ENCODE measurements at places on chromosomes 7 and 10.

GRCh38 chr7:132471515-132471914, 104.8 kb downstream of the PLXNA4 start:
- DNase-seq, result no peak

DNA sequence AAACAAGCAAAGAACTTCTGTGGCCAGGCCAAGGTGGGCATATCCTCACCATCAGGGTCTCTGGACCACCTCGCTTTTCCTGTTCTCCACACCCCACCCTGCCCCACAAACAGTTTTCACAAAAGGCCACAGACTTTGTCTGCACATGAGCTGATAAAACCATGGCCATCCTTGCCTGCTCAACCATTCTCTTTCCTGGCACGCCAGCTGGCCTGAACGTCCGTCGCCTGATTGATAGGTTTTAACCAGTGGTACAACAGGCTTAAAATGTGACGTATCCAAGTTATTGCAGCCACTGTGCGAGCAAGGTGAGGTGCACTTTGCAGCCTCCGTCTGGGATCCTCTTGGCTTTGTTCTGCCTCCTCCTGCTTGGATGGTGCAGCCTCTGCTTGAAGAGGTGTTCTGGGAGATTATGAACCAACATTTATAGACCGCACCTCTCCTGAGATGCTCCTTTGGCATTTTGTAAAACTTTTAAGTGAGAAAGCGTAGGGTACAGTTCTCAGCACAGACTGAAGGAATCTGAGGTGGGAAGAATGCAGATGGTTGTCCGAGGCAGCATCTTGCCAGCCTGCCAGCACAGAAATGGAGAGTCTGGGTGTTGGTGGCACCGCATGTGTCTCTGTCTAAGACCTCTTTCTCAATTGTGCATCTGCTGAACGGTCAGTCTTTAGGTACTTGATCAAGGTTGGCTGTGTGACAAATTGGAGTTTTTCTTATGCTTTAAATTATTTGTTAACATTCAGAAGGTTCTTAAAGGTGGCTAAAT, 288.3 kb downstream of the CELF2 start:
- DNase-seq, result no peak

DNA sequence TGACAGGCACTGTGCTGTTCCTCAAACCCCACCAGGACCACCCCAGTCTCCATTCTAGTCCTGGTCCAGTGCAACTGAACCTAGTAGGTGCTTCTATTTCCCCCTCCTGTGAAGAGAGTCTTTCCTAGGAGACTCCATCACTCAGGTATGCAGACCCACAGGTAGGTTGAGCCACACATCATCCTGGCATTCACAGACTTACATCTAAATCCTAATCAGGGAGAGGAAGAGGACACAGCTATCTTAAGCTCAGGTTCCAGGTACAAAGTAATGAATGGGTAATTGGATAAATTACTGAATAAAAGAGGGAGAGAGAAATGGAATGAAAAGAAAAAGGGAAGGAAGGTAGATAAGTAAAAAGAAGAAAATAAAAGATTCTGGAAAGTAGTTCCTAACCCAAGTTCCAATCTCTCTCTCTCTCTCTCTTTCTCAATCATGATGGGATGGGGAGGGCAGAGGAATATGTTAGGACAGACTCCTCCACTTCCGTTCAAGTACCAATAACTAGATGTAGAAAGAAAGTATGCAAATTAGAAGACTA, 139.8 kb upstream of the NAMPT start:
- DNase-seq, result no peak

DNA sequence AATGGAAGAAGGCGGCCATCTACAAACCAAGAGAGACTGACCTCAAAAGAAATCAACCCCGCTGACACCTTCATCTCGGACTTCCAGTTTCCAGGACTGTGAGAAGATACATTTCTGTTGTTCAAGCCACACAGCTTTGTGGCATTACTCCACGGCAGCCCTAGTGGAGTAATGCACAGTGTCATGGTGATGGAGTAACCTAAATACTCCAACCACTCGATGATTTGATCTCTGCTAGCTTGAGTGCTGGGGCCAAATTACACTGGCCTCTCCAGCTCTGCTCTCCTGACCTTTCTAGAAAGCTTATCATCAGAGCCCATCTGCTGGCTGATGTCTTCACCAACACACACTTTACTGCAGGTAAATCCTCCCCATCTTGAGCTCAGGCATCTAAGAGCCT, 52.2 kb downstream of the GALNT17 start:
- no peak for DNase-seq

DNA sequence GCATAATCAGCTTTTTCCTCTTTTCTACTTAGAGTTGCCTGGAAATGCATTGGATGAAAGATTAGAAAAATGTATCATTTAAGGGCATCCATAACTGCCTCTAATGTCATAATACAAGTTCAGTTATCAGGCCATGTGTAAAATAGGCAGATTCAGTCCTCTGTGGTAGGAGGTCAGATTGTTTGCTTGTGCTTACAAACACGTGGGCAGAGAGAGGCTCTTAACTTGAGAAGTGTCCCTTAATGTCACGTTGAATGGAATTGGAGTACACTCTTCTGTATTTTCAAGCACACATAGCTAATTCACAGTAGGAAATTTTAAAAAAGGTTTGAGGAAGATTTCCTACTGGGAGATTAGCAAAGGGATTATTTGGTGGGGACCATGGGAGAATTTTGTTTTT, 359.8 kb upstream of the MTPN start:
- DNase-seq, result no peak

- no peak for DNase-seq
Observed at GRCh38 chr10:44393051-44393630, 8.2 kb upstream of the CXCL12 start.

DNA sequence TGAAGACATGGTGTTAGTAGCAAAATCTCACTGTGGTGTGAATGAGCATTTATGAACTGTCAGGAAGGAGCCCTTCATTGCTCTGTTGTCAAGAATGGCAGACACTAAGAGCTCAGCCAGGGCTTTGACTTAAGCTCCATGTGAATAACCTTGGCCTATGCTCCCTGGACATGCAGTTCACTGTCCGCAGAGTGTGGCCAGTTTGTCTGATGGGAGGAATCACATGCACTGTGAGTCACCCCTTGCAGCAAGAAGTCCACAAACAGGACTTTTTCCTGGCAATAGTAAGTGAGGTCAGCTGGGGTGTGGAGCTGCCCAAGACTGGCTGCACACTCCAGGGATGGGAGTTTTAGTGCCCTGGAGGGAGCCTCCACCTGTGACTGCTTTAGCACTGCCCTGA, 49.5 kb downstream of the ZNF37A start:
- no peak for DNase-seq

- no peak for DNase-seq
Observed at GRCh38 chr10:1160561-1161314, 104.6 kb downstream of the WDR37 start.

GRCh38 chr7:100949933-100950443, 654 bp downstream of the MUC3A start:
- DNase-seq, result no peak

- DNase-seq, result no peak
Observed at GRCh38 chr7:117229350-117229749, 93.5 kb downstream of the WNT2 start.

- no peak for DNase-seq
Observed at GRCh38 chr7:151550656-151551286, 31.1 kb upstream of the RHEB start.

- no peak for DNase-seq
Observed at GRCh38 chr7:17123020-17123419, 175.4 kb upstream of the AHR start.

GRCh38 chr10:12531305-12532220, 182.2 kb downstream of the CAMK1D start:
- DNase-seq, result no peak

DNA sequence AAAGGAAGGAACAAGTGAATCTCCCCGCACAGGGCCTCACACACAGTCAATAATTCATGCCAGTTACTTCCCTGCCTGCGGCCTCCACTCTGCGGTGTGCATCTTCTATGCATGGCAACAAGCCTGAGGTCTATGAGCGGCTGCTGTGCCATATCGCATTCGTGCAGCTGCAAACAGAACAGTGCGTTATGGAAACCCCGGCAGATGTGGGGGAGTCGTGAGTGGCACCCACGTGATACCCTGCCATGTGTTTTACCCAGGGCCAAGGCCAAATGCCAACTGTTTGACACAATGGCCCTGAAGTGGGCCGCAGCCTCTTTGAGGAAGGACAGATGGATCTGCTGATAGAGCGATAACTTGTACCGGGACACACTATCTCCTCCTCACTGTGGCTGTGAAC, 13.4 kb downstream of the TNS3 start:
- no peak for DNase-seq

GRCh38 chr7:100890653-100891567, 1.4 kb upstream of the UFSP1 start:
- no peak for DNase-seq

- no peak for DNase-seq
Observed at GRCh38 chr7:80637911-80638765, at the start of gene CD36. TSS of gene CD36 (plus strand) at chr7:80638642. CDS start at chr7:80646741, 8,099 bp downstream.

- no peak for DNase-seq
Observed at GRCh38 chr7:6360841-6361240, 86.9 kb downstream of the DAGLB start.

- DNase-seq, result no peak
Observed at GRCh38 chr7:7817748-7818147, 99.3 kb upstream of the RPA3 start.

GRCh38 chr7:148567524-148567923, 23.0 kb upstream of the C7orf33 start:
- DNase-seq, result no peak

DNA sequence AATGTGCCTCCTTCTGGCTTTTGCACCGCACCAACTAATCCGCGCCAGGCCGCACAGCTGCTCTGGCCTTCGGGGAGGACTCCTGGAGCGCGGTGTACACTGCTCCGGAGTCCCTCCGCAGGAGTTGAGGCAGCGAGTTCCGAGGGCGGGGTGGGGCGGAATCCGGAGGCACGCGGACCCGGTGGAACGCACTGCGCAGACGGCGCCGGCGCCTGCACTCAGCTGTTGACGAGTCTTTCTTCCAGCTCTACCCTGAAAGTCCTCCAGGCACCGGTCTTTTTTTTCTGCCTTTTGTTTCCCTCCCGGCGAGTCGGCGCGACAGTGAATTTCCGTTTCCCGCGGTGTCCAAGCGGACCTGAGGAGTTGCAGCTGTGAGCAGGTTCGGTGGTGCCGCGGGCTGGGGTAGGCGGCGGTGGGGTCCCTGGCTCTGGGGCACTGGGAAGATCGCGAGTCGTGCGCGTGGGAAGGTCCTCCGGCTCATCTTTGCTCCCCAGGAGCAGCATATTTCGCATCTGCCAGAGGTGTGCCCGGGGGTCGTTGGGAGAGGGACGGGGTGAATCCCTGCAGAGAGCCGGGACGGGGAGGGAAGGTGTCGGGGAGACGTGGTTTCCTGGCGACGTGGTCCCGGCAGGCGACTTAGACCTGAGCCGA, 44.1 kb downstream of the SFTPD start:
- peak; percentile 15 for DNase-seq

- no peak for DNase-seq
Observed at GRCh38 chr7:157928808-157929425, 592.1 kb downstream of the DNAJB6 start.

- DNase-seq, result no peak
Observed at GRCh38 chr10:22476601-22477321, 131.5 kb downstream of the SPAG6 start.

DNA sequence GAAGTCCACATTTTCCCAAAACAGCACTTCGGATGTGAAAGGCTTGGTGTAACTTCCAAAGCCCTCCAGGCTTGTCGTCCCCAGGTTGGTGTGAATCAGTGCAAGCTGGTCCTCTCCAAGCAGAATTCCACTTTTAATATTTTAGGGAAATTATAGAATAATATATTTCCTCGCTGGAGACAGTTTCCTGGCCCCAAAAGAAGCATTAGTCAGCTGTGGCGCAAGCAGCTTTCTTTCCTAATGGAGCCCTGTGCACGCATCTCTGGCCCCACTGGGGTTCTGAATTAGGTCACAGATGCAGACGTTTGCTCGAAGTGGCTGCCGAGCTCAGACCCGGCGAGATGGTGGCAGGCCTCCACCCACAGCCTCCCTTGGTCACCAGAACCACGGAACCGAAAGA, 33.3 kb upstream of the MNX1 start:
- DNase-seq, result no peak

DNA sequence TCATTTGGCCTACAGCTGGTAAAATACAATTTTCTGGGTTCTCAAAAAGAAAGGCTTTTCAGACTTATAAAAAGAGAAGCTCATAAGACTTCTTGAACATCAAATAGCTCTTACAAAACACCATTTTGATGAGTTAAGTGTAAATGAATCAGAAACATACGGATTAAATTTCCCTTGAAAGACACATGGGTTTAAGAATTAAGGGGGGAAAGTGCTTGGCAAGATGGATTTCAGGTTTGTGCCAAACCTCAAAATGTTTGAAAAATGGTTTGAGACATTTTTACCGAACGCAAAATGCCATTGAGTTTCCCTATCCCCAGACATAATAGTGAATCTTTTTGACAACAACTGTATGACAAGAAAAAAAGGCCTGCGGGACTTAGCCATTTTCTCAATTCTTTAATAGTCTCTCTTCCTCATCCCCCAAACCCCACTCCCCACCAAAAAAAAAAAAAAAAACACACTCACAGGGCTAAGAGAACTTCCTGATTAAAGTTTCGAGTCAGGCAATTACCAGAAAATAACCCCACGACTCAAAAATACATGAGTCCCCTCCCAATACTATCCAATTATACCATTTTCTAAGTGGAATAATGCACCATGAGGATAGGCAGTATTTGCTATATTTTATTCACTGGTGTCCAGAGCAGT, 260.1 kb downstream of the TRIL start:
- no peak for DNase-seq

All from activated T-helper 1 cell treated with anti-CD3 and anti-CD28 coated beads, Interleukin-2, amount 50 U/mL, for 16 hours (primary cell).